ENCODE measurements at places on chromosomes 1 and 21.

- no peak for DNase-seq
These were observed 126.4 kb downstream of the FAM78B start for GRCh38 chr1:166040202-166040997.

GRCh38 chr1:59412718-59413326 is 115.9 kb downstream of the FGGY start:
- DNase-seq = no peak

DNA sequence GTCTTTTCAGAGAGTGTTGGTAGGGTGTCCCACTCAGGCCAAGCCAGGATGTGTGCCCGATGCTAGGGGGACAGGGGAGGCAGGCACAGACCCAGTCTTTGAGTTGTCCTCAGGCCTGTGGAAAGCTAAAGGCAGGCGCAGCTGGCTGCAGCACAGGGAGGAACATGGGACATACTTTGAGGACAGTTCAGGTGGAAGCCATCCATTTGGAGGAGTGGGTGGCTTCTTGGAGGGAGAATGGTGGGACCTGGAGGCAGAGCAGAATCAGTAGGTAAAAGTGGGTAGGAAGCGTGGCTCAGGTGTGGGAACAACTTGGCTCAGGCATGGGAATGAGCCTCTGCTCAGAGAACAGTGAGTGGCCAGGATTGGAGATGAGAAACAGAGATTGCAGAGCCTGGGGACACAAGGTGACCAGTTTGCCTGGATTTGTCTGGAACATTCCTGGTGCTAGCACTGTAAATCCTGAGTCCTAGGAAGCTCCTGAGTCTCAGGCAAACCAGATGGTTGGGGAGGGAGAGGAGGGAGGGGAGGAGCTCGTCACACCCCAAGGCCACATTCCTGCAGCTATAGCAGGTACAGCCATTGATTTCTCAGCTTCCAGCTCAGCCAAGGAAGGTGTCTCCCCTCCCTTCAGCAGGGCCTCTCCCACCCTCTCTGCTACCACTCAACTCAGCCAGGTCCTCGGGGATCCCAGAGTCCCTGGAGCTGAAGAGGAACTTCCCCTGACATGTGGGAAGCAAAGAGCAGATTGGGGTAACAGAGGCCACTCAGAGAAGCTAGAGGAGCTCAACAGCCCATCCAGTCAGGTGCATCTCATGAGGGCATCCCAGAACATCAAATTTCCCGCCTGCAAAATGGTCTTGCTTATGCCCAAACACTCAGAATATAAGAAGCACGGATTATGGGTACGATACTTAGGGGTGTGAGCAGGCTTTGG is 65.2 kb upstream of the TINAGL1 start:
- DNase-seq = peak; percentile 58

- no peak for DNase-seq
These were observed 20.3 kb downstream of the USP24 start for GRCh38 chr1:55194851-55195250.

- DNase-seq = no peak
These were observed 4.1 kb downstream of the NRIP1 start for GRCh38 chr21:15060543-15061175.

DNA sequence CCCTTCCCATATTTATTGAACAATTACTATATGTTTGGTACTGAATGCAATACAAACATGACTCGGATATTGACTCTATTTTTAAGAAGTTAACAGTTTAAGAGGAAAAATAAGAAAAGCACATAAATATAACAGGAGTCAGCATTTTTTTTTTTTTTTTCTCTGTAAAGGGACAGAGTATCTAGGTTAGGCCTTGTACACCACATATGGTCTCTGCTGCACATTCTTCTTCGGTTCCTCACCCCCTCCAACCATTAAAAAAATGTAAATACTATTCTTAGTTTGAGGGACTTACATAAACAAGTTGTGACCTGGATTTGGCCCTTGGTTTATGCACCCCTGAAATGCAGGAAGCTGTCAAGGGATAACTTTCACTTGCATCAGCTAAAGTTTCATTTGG is 40.4 kb downstream of the PHC2 start:
- DNase-seq = no peak

DNA sequence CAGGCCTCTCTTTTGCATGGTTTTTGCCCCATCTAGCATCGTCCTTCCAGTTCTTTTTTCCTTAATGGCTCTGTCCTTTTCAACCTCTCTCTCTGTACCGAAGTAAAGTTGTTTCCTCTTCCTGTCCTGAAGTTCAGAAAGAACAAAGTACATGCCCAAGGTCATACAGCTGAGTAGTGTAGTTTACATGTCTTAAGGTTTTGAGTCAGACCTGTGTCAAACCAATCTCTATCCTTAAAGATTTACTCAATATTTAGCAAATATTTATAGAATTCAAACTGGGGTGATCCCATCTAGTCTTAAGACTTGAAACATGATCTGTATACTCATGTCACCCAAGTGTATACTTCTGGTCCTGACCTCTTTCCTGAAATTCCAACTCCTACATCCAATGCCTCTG is 118.7 kb upstream of the SGIP1 start:
- no peak for DNase-seq

- DNase-seq = no peak
These were observed 59.9 kb downstream of the ZBTB18 start for GRCh38 chr1:244111027-244111426.

Data from transverse colon (tissue), 4 donors.